ENCODE measurements at places on chromosomes 12 and 14.

- peak; percentile 32 for DNase-seq
These were observed 956 bp downstream of the GNPTAB start for GRCh38 chr12:101829639-101830366.

GRCh38 chr12:105040476-105040875, 43.8 kb downstream of the ALDH1L2 start:
- no peak for DNase-seq

DNA sequence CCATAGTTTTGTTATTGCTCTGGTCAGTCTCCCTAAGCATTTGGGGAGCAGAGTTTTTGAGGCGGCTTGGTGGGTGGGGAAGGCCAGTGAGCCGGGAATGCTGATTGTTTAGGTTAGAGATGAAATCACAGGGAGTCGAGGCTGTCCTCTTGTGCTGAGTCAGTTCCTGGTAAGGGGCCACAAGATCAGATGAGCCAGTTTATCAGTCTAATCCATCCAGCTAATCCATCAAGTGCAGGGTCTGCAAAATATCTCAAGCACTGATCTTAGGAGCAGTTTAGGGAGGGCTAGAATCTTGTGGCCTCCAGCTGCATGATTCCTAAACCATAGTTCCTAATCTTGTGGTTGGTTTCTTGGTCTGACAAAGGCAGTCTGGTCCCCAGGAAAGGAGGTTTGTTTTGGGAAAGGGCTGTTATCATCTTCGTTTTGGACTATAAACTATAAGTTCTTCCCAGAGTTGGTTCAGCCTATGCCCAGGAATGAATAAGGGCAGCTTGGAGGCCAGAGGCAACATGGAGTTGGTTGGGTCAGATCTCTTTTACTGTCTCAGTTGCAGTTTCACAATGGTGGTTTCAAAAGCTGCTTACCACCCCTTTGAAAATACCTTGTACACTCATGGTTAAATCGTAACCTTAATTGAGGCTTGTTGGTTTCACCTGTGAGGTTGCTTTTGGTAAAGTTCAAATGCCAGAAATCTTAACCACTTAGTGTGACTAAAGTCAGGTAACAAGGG, 33.6 kb upstream of the HIGD1C start:
- DNase-seq, result no peak

GRCh38 chr14:60396718-60397343, 89.0 kb downstream of the C14orf39 start:
- no peak for DNase-seq

- DNase-seq, result no peak
These were observed 940.2 kb downstream of the GALC start for GRCh38 chr14:87052646-87053225.

- DNase-seq, result no peak
These were observed 19.1 kb upstream of the COL2A1 start for GRCh38 chr12:48023386-48023785.

GRCh38 chr12:113766131-113766878, 199.8 kb downstream of the RBM19 start:
- DNase-seq, result no peak

GRCh38 chr14:79740066-79740601, 471.2 kb downstream of the DIO2 start:
- DNase-seq, result no peak

- DNase-seq, result no peak
These were observed 305.3 kb downstream of the MED13L start for GRCh38 chr12:115972241-115972640.

DNA sequence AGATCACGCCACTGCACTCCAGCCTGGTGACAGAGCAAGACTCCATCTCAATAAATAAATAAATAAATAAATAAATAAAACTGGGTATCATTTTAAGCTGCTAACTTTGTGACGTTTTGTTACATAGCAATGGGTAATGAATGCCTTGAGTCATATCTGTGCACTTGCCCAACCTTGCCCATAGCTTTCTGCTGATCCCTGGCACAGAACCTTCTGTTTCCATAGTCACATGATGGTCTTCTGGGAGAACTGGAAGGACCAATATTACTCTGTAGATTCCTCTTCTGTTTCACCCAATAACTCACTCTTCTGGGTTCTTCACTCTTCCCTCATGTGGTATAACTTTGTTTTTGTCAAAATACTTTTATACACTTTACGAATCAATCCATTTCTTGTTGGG, 140.8 kb downstream of the SCARB1 start:
- no peak for DNase-seq

DNA sequence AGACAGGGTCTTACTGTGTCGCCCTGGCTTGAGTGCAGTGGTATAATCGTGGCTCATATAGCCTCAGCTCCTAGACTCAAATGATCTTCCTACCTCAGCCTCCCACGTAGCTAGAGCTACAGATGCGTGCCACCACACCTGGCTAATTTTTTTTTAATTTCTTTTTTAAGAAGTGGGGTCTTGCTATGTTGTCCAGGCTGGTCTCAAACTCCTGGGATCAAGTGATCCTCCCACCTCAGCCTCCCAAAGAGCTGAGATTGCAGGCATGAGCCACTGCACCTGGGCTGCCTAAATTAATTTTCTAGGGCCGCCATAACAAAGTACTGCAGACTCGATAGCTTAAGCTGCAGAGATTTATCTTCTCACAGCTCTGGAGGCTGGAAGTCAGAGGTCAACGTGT, 9.1 kb downstream of the LTBR start:
- no peak for DNase-seq

DNA sequence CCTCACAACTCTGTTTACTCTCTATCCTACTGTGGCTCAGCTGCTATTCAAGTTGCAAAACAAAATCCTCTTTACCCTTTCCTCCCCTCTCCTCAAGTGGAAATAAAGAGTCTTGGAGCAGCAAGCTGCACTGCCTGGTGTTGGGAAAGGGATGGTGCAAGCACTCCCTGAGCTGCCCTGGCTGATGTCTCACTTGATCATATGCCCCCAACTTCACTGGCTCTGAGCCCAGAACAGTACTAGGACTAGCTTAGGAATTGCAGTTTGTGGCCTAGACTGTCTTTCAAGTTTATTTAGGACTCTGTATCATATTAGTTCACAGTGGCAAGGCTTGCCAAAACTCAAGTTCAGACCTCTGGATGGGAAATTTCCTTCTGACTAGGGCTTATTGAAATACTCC, 1683.8 kb upstream of the SEL1L start:
- no peak for DNase-seq

GRCh38 chr14:28254768-28255167, 511.8 kb upstream of the FOXG1 start:
- DNase-seq, result no peak

GRCh38 chr14:102541771-102542170, 32.2 kb upstream of the ANKRD9 start:
- DNase-seq, result no peak

- DNase-seq, result no peak
These were observed 116.2 kb upstream of the PCED1B start for GRCh38 chr12:46963191-46963590.

DNA sequence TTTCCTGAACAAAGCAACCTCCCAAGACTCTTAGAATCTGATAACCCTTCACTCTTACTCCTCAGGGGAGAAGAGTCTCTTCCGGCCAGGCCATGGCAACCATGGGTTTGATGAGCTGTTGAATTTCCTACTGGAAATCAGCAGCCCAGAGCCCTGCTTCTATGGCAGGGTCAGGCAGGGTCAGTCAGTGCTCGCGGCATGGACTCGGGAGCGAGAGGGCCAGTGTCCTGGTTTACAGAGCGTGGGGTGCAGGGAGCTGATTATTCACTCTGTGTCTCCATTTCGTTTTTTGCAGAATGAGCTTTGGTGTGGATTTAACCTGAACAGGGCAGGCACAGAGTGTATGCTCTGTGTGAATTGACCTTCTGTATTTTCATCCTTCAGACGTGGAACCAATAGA, 340.6 kb upstream of the SFSWAP start:
- DNase-seq, result no peak

DNA sequence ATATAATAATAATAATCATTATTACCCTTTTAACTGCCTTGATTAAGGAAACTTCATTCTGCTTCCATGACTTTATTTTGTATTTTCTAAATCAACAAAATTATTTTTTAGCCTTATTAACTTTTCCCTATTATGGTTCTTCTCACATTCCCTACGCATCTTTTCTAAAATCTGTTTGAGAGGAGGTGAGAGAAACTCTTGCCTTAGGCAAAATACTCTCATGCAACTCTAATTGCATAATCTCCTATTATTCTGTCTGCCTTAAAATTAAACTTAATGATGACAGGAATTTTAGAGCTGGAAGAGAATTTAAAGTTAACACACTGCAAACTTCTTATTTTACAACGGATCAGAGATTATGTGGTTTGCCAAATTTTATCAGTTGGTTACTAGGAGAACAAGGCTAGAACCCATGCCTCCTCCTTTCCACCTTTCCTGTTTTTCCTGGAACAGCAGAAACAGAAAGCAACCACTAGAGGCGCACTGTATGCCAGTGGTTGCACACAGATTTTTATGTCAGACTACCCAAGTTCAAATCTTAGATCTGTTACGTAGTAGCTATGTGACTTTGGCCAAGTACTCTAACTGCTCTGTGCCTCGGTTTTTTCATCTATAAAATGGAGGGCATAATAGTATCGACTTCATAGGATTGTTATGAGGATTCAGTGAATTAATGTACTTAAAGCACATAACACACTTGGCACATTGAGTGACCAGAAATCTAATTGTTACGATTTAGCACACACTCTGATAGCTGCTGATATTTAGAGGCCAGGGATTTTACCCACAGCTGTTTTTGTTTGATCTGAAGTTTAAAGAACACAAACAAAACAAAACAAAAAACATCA, 4.3 kb upstream of the BRMS1L start:
- DNase-seq, result peak; percentile 69

- no peak for DNase-seq
These were observed 118.3 kb downstream of the MGAT4C start for GRCh38 chr12:86137936-86138335.

Measured in KBM-7 (cell line).